ENCODE measurements at places on chromosomes 2 and 18.

- DNase-seq = no peak
Observed at GRCh38 chr2:32838418-32838817, 108.3 kb upstream of the LTBP1 start.

GRCh38 chr2:24739354-24740025 is 53.7 kb downstream of the PTRHD1 start:
- DNase-seq = no peak

- no peak for DNase-seq
Observed at GRCh38 chr18:25469489-25469888, 117.5 kb upstream of the ZNF521 start.

- DNase-seq = no peak
Observed at GRCh38 chr2:189854187-189854586, 69.9 kb downstream of the PMS1 start.

DNA sequence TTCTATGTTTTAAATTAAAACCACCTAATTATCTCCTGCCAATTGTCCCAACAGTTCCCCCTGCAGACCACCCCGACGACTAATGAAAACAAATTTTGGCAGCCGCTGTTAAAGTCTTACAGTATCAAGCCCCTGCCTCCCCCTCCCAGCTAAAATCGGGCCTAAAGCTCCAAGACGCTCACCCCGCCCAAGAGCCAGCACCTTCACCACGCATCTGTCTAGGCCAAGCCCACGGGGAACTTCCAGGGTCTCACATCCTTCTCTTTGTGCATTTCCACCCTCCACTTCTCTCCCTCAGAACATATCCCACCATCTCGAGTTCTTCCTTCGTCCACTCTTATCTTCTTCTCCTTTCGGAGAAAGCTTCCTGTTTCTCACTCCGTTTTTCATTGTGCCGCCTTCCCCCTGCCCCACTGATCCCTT is 445 bp downstream of the PRPF40A start:
- no peak for DNase-seq

GRCh38 chr2:135052997-135053474 is 944 bp downstream of the RAB3GAP1 start:
- no peak for DNase-seq

- peak; percentile 83 for DNase-seq
Observed at GRCh38 chr2:130336877-130337734, 5.6 kb upstream of the IMP4 start.

- DNase-seq = no peak
Observed at GRCh38 chr2:24971286-24971535, 544 bp downstream of the DNAJC27 start.

DNA sequence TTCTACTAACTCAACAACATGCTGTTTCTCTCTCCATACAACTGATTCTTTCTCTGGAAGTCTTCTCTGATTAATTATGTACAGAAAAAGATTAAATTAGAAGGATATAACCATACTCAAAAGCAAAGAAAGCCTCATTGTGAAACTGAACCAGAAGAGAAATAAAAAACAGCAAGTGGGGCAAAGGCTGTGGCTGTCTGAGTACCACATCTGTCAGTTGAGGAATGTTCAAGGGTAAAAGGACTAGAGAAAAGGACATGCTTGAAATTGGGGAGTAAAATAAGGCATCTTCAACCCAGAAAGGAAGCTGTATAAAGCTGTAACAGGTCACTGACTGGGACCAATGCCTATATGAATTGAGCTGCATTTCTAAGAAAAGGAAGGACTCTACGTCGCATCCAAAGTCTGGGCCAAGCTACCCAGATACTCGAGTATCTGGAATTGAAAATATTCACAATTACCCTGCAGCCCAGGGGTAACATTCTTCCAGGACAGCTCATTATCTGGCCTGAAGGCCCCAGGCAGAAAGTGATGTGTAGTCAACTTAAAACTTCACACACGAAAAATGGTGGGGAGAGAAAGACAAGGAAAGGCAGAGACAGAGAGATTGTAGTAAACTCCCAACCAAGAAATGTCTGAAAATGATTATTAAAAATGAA is 356.0 kb upstream of the GALNT5 start:
- DNase-seq = no peak

- DNase-seq = no peak
Observed at GRCh38 chr2:199572571-199572970, 114.8 kb upstream of the SATB2 start.

- DNase-seq = no peak
Observed at GRCh38 chr2:203484266-203485112, 50.6 kb downstream of the RAPH1 start.

- DNase-seq = no peak
Observed at GRCh38 chr2:30315391-30316063, 84.2 kb downstream of the LBH start.

GRCh38 chr2:160942476-160943142 is 217.6 kb upstream of the TANK start:
- DNase-seq = no peak

DNA sequence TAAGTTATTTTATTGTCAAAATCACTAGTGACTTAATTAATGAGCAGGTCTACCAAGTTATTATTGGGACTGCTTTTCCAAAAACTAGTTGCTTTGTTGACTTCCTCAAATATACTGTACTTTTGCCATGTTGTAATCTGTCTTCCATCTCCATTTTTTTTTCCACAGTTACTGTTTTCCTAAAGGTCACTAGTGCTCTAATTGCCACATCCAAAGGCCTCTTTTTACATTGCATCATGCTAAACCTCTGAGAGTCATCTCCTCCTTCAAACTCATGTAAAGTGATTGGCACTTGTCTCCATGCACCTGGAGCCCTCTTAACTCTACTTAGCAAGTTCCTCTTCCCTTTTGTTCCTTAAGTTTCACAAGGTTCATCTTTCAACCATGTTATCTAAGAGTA is 11.8 kb downstream of the PMAIP1 start:
- no peak for DNase-seq

GRCh38 chr2:18976168-18976961 is 382.1 kb downstream of the OSR1 start:
- no peak for DNase-seq

DNA sequence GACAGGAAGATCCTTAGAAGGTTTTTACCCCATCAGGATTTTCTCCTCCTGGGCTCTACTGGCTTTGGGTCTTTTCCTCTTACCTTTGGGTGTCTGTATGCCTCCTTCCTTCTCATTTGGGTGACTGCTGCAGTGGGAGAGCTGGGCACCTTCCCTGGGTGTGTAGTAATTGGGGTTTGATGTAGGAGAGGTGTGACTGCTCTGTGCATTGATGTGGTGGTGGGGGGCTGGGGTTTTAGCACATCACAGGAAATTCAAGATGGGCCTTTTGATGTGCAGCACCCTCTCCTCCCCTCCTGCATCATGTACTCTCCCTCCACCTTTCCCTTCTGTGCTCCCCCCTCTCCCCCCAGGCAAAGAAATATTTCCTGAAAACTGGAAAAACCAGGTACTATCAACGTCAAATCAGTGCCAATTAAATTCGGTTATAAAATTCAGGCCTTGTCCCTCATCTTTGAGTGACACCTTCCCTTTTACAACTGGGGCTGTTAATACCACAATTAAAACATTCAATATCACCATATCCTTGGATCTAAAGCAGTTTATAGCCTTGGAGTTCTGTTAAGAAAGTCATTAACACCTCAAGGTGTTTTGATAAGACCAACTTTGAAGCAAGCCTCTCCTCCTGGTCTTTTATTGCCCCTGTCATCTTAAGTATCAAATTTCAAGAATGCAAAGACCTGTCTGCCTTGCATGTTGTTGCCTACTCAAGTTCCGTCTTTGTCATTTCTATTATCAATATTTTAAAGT is 23.3 kb downstream of the EDAR start:
- DNase-seq = no peak

GRCh38 chr2:12014088-12014960 is 267.9 kb downstream of the LPIN1 start:
- DNase-seq = peak; percentile 51

DNA sequence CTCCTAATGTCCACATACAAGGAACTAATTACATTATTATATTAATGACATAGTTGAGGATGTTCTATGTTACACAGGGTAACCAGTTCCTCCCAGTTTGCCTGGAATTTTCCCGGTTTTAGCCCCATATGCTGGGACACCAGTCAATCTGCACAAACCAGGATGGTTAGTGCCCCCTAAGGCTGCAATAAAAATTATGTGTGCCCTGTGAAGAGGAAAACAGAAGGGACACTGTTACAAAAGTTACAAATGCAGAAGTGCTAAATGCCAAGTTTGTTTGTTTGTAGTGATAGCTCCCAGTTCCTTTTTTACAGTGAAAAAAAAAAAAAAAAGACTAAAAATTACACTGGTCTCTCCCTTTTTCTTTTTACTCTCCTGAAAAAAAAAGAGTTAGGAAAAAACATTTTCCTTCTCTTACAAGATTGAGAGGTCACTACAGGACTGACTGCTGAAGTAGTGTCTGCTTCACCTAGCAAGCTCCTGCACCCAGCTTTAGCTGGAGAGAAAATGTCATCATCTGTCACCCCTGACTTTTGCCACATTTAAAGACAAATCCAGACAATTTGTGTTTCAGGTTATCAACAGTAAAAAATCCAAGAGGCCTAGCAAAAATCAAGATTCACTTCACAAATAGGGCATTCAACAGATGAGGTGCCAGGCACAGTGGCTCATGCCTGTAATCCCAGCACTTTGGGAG is 3.2 kb downstream of the ANKRD44 start:
- DNase-seq = no peak

DNA sequence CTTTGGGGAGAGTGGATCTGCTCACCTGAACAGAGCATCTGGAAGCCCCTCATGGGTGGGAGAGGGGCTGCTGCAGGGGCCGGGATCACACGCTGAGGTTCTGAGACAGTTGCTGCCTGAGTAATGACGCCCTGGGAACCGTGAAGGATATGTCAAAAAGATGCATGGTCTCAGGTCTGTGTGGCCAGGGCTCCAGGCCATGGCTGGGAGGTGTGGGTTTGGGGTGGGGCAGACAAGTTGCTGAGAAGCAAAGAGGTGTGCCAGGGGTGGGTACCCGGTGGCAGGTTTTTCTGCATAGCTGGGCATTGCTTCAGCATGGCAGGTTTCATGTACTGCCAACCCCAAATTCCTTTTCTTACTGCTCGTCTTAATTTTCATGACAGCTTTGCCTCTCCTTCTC is 133.5 kb downstream of the RPIA start:
- DNase-seq = no peak

DNA sequence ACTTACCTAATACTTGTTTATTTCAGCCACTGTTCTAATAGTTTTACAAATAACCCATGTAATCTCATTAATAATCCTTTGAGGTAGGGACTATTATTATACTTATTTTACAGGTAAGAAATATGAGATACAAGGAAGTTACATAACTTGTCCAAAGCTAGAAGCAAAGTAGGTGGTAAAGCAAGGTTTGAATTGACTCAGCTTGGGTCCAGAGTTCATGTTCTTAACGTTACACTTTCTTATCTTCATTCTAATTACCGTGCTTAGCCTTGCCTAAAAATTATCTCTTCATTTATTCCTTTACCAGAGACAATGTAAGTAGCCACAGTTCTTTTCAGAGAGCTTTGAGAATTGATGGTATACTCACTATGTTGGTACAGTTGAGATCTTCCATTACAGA is 743.6 kb downstream of the KCNJ3 start:
- no peak for DNase-seq

DNA sequence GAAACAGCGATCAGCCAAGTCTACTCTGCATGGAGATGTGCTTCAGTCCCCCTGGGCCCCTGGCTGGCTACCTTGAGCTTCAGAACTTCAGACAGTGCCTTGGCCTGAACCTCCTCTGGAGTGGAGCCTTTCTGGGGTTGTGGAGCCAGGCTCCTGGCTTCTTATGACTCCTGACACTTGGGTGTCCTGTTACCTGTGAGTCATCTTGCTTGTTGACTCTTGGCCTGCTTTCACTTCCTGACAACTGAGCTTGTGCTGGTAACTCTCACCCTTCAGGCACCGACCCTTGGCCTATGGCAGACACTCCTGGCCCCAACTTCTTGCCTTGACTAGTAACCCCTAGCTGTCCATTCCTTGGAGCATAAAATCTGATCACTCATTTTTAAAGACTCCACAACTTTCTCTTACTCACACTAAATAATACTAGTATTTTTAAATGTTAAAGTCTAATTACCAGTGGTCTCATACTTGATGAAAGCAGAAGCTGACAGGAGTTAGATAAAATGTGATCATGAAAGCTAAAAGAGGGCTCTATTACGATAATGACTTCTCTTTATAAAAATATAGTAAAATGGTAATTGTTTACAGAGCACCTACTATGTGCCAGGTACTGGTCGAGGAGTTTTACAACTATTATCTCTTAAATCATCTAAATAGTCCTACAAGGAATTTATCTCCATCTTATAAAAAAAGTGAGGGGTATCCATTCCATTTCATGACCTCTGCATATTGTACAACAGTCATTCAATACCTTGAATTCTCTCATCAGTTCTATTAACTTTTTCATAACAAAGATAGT is 46.3 kb upstream of the VIT start:
- no peak for DNase-seq

DNA sequence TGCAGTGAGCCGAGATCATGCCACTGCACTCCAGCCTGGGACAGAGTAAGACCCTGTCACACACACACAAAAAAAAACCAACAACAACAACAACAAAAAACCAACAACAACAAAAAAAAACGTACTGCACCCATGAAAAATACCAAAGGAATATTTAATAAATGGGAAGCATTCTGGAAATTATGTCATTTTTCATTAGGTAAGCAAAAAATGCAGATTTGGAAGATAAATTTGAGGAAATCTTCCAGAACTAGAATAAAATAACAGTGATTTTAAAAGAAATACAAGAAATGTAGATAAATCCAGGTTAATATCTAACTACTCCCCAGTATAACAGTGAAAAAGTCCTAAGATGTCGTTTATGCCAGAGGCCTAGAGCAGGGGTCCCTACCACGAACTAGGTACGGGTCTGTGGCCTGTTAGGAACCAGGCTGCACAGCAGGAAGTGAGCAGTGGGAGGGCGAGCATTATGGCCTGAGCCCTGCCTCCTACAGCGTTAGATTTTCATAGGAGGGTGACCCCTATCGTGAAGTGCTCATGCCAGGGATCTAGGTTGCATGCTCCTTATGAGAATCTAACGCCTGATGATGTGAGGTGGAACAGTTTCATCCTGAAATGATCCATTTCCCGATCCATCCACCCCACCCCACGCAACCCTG is 21.5 kb downstream of the FAM161A start:
- DNase-seq = no peak

DNA sequence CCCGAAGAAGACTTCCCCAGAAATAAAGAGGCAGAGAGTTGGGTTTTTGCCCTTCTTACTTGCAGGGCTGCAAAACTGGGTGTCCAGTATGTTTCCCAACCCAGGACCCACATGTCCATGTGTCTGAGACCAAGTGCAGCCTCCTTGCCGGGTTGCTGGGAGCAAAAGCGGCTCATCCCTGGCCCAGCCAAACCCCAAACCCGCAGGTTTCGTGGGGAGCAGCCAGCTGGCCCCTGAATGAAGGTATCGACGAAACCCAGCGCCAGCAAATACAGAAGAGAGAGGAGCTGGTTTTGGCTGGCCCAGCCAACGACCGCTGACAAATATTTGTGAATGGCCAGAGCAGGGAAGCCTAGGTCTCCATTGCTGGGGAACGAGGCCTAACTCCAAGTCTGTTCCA is 197.1 kb downstream of the SMAD7 start:
- DNase-seq = no peak

GRCh38 chr2:22753476-22753875 is 631.5 kb upstream of the KLHL29 start:
- DNase-seq = peak; percentile 95

All from NCI-H1694 (cell line).